Epithelial cell of prostate (primary cell): ENCODE measurements at places on chromosomes 5 and 9.
A peak's percentile ranks its signal among the peaks of the same experiment; 100 is the strongest.

- no peak for DNase-seq
Measured at GRCh38 chr5:80711938-80712337, 57.2 kb upstream of the DHFR start.

DNA sequence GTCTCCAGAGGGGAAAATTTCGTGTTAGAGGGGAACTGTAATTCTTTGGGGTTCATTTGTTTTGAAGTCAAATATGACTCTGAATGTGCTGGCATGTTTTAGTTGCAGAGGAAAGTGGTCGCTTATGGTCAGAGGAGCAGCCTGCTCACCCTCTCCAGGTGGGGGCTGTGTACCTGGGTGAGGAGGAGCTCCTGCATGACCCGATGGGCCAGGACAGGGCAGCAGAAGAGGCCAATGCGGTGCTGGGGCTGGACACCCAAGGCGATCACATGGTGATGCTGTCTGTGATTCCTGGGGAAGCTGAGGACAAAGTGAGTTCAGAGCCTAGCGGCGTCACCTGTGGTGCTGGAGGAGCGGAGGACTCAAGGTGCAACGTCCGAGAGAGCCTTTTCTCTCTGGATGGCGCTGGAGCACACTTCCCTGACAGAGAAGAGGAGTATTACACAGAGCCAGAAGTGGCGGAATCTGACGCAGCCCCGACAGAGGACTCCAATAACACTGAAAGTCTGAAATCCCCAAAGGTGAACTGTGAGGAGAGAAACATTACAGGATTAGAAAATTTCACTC lies 13.5 kb downstream of the TXNDC15 start:
- DNase-seq = no peak

GRCh38 chr5:95086927-95087815 lies 197.7 kb downstream of the MCTP1 start:
- no peak for DNase-seq

- peak; percentile 85 for DNase-seq
Measured at GRCh38 chr9:34072868-34073590, 24.3 kb upstream of the UBAP2 start.

GRCh38 chr9:127418037-127418471 lies 6.1 kb upstream of the ZNF79 start:
- DNase-seq = no peak

DNA sequence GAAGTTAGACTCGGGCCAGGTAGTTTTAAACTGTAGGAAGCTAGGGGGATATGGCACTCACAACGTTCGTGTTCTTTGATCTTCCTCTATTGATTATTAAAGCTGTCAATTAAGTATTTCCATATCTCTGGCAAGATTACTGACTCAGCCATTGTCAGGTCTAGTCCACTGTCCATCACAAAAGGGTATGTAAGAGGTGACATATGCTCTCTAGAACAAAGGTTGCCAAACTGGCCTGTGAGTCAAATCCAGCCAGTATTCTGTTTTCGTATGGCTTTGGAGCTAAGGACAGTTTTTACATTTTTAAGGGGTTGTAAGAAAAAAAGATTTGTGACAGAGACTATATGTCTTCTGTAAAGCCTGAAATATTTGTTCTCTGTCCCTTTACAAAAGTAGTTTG lies 44.2 kb downstream of the FAXDC2 start:
- DNase-seq = no peak

- no peak for DNase-seq
Measured at GRCh38 chr9:121192518-121192917, 9.2 kb downstream of the RAB14 start.

- DNase-seq = no peak
Measured at GRCh38 chr9:84445737-84446136, 105.2 kb upstream of the SLC28A3 start.

GRCh38 chr5:33774341-33774740 lies 117.4 kb downstream of the ADAMTS12 start:
- no peak for DNase-seq

DNA sequence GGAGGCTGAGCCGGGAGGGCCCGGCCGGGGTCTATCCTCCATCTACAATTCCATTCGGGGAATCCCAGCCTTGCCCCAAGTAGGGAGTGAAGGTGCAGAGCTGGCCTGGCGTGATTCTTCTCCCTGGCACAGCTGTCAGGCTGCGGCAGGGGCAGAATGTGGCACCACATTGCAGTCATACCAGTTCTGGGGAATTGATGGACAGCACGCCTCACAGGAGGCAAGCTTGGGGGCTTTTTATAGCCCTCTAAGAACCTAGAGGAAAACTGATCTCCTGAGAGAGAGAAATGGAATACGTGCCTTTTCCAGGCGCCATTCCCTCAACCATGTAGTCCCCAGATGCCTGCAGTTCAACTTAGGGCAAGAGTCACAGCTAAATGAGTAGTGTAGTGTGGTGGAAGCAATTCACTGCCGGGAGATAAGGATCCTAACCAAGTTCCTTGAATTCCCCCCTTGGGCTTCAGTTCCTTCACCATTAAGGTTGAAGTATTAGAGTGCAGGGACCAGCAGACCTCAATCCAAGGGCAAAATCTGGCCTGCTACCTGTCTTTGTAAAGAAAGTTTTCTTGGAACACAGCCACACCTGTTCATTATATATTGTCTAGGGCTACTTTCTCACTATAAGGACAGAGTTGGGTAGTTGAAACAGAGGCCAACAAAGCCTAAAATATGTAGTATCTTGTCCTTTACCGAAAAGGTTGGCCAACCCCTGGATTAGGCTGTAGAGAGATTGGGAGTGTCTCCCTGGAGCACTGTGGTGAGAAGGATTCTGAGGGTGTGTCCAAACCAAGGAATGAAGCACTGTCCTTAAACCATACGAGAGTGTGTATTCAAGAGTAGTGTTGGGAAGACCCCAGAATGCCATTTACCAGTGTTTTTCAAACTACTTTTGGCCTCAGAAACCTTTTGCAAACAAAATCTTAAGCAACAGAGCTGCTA lies 10.6 kb downstream of the AFAP1L1 start:
- no peak for DNase-seq

DNA sequence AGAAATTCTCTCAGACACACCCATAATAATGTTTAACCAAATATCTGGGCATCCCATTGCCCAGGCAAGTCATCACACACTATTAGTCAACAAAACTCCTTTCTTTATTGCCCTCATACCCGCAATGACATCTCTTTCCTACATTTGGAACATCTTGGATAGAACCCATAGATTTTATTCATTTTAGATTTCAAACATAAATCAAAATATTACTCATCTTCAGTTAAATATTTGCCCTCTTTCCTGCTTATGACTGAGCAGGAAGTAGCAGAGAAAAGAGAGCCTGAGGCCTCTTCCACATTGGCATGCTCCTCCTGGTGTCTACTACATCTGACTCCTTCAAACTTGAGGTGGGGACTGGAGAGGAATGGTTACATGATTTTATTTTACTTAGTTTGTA lies 592.0 kb downstream of the CHSY3 start:
- DNase-seq = peak; percentile 83

DNA sequence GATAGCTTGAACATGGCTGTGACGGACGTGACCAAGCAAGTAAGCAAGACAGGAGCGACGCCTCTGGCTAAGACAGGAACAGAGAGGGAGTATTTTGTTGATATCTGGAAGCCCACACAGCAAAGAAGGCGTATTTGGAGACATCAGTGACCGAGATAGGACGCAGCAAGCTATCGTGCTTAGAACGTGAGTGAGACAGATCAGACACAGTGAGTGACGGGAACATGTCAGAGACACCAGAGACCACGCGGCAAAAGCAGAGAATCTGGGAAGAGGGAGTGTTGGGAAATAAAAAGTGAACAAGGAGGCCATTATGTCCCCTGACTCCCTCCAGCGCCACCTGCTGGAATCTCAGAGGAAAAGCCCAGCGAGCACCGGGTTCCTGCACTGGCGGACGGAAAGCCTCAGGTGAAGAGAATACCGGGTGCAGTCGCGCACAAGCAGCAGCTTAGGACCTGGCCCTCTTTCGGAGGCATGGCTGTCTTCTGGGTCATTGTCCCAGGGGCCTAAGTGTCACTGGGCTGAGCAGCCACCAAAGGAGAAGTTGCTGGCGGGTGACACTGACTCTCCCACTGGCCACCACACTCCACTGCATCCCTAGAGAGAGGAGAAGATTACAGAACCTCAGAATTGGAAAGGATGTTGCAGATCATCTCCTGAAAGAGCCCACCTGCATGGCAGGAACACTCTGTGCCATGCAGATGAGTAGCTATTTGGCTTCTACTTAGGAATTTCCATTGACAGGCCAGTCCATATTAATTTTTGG lies 99.1 kb downstream of the FBXO38 start:
- DNase-seq = no peak

- no peak for DNase-seq
Measured at GRCh38 chr5:42516282-42517042, 93.2 kb downstream of the GHR start.

- DNase-seq = no peak
Measured at GRCh38 chr5:149820012-149820411, 89.9 kb downstream of the PPARGC1B start.

GRCh38 chr5:83488821-83489220 lies 17.3 kb downstream of the VCAN start:
- no peak for DNase-seq

GRCh38 chr5:126937771-126938170 lies 92.6 kb downstream of the MARCHF3 start:
- no peak for DNase-seq

DNA sequence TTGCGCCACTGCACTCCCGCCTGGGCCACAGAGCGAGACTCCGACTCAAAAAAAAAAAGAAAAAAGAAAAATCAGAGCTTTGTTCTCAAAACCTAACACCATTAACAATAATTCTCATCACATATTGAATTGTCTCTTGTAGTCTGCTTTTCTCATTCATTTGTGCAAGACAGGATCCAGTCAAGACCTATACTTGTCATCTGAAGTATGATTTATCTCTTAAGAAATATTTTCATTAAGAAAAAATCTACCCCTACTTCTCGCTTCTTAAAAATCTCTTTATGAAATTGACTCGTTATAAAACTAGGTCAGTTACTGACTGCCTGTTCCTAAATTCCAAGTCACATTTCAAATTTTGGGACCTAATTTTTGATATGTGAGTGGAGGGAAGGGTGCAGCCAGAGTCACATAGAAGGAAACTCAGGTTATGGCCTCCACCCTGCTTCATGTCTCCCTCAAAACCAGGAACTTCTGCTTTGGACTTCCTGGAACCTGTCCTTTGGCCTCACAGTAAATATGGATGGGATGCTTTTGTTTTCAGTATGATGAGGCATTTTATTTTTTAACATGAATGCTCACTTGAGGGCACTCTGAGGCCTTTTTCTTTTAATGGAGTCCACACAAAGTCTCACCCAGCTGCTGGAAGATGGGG lies 18.9 kb downstream of the ZNF169 start:
- DNase-seq = no peak

DNA sequence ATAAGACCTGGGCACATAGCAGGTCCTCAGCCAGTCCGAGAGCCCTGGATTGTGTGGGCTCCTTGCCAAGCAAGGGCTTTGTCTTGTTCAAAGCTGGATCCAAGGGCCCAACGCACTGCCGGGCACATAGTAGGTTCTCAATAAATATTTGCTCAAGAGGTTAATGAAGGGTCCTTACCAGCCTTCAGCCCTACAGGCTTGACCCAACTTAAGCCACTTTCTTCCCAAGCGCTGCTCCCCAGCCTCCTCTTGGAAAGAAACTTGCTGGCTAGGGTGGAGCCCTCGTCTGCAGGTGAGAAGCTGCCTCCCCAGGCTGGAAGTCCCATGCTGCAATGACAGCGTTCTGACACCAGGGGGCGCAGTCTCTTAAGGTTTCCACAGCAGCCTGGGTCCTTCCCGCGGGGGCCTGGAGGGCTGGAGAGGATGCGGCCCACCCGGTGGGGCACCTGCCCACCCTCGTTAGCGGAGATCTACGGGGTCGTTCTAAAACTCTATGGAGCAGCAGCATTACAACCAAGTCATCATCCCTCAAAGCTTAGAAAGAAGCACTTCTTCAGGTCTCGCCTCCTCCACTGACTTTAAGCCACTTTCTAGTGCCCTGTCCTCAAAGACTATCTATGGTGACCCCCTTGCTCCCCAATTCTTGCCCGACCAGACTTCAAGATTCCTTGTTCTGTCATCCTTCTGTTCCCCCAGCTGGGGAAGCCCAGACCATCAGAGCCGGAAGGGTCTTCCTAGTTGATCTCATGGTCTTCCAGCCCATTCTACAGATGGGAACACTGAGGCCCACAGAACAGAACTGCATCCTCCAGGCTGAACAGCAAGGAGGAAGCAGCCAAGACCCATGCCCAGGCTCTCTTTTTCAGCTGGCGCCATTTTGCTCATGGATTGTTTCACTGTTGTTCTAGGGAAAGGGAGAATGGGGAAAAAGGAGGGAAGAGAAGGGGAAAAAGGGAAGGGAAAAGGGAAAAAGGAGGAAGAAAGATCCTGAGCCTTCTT lies 115.4 kb downstream of the LHX2 start:
- DNase-seq = no peak

- no peak for DNase-seq
Measured at GRCh38 chr5:69512740-69513260, 20.2 kb downstream of the OCLN start.

- no peak for DNase-seq
Measured at GRCh38 chr5:100771181-100771580, 131.9 kb downstream of the ST8SIA4 start.

- DNase-seq = no peak
Measured at GRCh38 chr9:131500377-131500776, 2.3 kb upstream of the POMT1 start.
